ENCODE measurements at places on chromosomes 16 and 17.

DNA sequence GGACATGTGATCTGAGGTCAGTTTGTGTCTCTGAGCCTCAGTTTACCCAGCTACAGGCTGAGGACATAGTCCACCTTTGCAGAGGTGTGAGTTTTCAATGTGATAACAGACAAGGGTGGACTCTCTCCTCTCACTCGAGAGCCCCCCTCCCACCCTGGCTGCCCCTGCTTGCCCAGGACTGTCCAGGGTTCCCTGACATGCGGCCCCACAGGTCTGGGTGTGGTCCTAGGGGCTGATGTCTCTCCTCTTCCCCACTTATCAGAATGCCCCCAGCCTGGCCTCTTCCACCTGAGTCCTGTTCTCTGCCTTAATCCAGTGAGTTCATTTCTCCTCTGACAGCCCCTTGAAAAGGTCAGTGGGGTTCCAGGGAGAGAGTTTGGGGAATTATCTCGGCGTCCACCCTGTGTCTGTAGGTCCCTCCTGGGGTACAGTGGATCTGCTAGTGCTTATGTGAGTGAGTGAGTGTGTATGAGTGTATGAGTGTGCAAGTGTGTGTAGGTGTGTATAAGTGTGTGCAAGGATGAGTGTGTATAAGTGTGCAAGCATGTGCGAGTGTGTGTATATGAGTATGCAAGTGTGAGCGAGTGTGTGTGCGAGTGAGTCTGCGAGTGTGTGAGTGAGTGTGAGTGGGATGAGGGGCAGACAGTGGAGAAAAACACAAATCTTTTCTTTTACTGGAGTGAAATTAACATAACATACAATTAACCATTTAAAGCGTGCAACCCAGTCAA, 175.0 kb downstream of the IRF8 start:
- DNase-seq, result no peak

- no peak for DNase-seq
Observed at GRCh38 chr16:82643936-82644630, 17.3 kb downstream of the CDH13 start.

DNA sequence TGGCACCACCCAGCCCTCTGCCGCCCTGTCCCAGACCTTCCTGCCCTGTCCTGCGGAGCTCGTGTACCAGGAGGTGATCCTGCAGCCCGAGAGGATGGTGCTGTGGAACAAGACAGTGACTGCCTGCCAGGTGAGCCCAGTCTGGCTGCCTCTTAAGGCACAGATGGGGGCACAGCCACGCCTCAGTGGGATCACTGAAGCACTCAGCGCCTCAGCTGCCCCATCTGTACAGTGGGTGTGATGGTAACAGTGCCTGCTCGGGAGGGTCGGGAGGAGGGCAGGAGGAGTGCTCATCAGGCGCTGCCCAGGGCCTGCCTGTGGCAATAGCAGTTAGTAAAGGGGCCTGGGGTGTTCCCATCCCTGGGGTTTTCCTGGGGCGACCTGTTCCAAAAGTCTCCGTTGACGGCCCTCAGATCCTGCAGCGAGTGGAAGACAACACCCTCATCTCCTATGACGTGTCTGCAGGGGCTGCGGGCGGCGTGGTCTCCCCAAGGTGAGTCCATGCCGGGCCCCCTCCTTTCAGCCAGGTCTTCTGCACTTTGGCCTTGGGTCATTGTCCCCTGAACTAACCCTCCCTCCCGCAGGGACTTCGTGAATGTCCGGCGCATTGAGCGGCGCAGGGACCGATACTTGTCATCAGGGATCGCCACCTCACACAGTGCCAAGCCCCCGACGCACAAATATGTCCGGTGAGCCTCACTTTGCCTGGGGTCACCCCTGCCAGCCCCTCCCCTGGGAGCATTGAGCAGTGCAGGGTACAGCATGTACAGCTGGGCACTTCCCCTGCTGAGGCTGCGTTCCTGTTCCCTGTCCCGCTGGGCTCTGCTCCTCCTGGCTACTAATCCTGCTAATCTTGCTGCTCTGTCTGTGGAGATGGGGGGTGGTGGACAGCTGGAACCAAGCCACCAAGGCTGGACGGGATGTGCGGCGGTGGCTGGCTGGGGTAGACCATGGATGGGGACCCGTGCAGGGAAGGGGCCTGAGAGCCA, 4.5 kb upstream of the TCAP start:
- peak; percentile 54 for DNase-seq

GRCh38 chr16:51747329-51747728, 596.3 kb upstream of the SALL1 start:
- no peak for DNase-seq
